ENCODE measurements at places on chromosomes 6 and 20. TPM values are rescaled to one million over a fixed set of nuclear protein-coding genes. Genes with fewer than 3 reads are reported as not detected.

DNA sequence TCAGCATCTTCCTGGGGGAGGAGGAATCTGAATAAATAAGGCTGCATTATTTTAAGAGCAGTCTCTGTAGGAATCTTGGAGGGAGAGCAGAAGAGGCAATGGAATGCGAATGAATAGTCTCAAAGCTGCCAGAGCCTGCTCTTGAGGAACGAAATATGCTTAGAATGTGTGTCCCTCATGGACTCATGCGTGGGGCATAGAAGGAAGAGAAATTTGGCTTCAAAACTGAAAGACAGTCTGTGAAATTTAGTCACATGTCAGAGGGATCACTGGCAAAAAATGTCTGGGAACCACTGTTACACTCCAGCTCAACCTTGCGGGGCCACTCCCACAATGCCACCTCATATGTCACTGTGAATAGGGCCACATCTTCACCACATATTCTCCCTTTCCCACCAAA lies 95.5 kb downstream of the GJA10 start:
- no peak for DNase-seq

DNA sequence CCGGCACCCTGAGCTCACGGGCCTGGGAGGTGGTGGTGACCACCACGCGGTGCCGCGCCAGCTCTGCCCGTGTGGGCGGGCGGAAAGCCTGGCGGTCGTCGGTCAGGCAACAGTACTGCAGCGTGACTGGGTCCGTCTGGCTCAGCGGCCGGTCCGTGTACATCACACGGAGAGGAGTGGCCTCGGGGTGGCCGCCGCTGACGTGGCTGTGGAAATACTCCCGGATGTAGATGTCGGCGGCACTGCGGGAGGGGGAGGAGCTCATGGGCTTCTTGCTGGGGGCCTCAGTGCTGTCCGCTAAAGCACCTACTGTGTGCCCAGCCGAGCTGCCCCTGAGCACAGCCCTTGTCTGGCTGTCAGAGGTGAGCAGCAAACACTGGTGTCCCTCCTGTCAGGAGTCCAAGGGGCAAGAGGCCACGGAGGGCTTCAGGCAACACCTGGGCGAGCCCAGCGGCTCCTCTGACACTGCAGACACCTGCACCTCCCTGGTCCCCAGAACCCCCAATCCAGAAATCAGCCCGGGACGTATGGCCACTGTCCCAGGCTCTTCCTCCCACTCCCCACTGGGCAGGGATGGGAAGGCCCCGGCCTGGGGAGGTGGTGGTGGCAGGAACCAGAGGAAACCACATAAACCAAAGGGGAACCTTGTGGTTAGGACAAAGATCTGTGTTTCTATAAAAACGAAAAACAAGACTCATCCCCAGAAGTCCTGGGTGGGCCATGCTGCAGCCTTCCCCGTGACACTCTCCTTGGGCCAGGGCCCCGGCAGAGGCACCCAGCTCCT lies 6.5 kb downstream of the HELZ2 start:
- peak; percentile 30 for DNase-seq

- DNase-seq: peak; percentile 26
Measured at GRCh38 chr6:169859978-169860703, 108.7 kb downstream of the ERMARD start.

PMEPA1 gene
- total RNA-seq: 4.3 TPM

TSBP1 gene
- not detected for total RNA-seq

RBBP8NL gene
- total RNA-seq: not detected
